NCI-H526 treated with DMSO at 0.1 percent for 48 hours (cell line): ENCODE measurements at places on chromosomes 1 and 21.

DNA sequence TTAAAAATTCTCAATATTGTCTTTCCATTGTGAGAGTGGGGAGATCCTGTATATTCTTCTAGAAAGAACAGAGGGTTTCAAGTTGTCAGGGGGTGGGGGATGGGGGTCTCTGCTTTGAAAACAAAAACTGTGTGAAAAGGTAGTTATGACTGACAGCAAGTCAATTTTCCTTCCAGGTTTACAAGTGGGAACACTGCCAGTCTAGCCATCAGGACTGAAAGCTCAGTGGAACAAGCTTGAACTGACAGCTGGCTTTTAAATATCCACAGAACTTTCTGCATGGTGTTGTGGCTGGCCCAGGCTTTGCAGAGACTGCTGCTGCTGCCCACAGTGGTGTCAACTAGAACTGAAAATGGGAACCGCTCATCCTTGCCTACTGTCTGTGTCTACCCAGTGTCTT, 162.6 kb downstream of the TNR start:
- no peak for DNase-seq

GRCh38 chr1:67691712-67692111, 6.7 kb downstream of the GADD45A start:
- no peak for DNase-seq

DNA sequence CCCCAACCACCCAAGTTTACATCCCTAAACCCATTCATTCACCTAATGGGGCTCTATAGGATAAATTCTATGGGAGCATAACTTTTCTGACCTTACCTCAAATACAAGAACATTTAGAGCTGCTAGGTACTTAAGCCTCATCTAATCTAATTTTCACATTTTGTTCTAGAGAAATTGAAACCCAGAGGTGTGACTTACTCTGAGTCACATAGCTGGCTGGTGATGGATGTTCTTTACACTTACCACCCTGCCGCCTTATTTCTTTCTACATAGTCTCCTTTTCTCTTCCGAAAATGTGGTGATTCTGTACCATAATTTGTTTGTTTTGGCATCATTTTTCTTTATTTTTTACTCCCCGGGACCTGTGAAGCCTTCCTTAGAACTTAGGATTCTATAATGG, 20.3 kb downstream of the TIPRL start:
- DNase-seq: no peak

- DNase-seq: peak; percentile 39
Observed at GRCh38 chr21:28104346-28104745, 888.3 kb downstream of the LTN1 start.

DNA sequence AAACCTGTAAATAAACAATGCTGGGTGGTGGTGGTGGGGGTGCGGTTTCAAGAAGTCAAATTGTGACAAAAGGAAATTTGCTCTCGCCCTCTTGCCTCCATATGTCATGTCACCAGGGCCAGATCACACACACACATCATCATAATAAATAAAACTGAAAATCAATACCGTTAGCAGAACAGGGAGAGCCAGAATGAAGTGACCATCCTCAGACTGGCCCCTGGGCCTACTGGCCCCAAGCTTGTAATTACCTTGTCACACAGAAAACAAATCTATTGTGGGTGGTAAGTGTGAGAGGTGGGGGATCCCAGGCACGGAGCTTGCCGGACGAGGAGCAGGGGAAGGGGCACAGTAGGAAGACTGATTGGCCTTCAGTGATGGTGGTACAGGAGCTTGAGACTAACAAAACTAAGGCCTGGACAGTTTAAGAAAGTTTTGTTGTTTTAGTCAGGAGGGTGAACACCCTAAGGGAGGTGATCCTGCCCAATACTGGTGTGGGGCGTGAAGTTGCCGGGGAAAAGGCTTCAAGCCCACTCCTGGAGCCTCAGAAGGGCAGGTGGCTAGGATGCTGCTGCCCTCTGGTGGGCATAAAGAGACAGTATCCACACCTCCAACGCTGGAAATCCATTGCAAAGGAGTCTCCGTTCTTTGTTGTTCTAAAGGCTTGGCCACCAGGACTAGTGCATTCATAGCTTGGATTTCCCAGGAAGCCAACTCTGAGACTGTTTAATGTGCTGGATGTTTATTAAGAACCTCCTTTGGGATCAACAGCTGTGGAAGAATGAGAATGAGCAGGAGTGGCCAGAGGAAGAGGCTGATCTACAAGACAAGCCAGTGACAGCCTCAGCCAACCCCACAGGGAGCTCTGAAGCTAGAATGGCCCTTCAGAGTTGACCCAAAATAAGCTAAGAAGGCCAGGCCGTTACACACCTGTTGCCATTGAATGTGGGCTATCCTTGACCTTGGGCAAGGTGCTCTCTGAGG, 8.1 kb upstream of the C1orf216 start:
- peak; percentile 59 for DNase-seq
